ENCODE measurements at places on chromosomes 6 and 20.

- DNase-seq: no peak
Observed at GRCh38 chr6:89430201-89430962, 2.6 kb upstream of the ANKRD6 start.

DNA sequence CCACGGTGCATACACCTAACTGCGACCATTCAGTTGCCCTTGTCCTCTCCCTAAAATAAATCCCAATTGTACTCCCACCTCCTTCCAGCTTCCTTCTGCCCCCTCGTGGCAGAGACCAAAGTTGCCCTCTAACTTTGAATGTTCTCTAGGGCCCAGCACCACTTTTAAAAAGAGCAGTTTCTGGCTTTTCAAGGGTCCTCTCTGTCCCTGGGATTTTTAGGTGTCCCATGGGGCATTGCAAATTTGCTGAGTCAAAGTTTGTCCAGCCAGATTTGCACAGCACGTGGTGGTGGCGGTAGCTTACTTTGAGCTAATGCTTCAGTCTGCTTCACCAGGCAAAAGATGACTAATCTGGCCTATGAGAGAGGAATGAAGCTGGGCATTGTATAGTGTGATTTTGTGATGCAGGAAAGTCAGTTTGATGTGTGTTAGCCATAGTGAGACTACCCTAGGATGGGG, 100.2 kb downstream of the PERP start:
- no peak for DNase-seq

DNA sequence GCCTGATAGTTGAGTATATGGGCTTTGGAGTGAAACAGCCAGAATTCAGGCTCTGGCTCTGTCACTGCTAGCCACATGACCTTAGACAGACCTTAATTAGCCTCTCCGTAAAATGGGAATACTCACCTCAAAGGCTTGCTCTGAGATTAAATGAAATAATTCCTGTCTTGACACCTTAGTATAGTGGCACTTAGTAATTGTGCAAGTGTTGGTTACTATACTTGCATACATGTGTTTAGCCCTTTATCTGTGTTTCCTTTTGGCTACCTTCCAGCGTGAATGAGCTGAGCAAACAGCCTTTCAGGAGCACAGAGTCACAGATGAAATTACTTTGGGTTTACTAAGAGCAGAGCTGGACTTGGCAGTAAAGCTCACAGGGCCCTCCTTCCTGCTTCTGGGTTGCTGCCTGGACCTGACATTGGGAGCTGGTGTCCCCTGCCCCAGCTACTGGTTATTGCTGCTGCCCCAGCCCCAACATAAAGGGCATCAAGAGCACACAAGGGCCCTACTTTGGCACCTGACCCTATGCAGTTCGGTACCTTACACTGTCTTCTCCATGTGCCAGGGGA, 32.8 kb downstream of the CD164 start:
- no peak for DNase-seq

DNA sequence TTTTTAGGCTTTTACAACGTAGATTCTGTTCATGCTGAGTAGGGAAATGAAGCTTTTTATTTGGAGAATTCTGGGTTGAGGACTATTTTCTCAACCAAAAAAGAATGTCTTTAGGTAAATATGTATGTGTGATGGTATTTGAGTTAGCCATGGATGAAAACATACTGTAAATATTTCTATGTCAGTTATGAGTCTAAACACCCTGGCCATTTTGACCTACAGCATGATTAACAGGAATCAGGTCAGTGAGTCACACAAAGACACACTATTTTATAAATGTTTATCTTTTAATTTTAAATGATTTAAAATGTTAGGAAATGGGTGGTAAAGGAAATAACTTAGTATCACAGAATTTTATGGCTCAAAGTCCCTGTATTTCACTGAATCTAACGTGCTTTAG, 851.7 kb upstream of the MAP3K7 start:
- DNase-seq: no peak

- DNase-seq: no peak
Observed at GRCh38 chr20:6045566-6045965, 8.3 kb downstream of the LRRN4 start.

DNA sequence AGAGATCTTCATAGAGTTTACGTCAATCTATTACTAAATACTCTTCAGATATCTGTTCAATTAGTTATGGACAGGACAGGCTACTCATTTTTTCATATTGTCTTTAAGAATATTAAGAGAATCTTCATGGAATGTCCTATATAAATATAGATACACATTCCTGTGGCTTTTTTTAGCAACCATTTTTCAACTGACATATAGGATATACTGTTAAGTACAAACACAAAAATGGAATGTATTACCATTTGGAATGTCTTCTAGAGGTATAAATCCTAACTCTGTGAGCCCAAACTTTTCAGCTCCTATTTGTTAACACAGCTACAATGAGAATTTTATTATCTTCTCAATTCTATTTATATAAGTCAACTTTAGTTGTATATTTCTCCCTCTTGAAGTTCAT, 239.6 kb upstream of the DEFB112 start:
- no peak for DNase-seq

DNA sequence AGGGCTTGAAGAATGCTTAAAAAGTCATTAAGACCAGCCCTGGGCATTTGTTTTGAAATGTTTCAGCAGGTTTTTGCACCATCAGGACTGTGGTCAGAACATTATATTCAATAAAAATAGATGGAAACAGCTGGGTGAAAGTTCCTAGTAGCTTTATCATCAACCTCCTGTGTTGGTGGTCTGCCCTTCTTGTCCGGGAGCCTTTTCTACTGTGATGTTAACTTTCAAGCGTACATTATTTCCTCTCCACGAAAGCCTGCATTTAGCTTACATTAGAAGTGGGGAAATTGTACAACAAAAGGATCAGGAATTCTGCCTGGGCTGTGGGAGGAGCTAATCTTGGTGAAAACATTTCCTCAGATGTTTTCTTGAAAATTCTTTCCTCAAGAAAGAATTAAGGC, 71.1 kb downstream of the LAMA4 start:
- DNase-seq: no peak

- no peak for DNase-seq
Observed at GRCh38 chr6:19605624-19606023, 231.5 kb upstream of the ID4 start.

- DNase-seq: no peak
Observed at GRCh38 chr6:45074439-45074838, 253.7 kb upstream of the RUNX2 start.

- no peak for DNase-seq
Observed at GRCh38 chr6:146297815-146298214, 245.8 kb upstream of the RAB32 start.

- no peak for DNase-seq
Observed at GRCh38 chr6:148375401-148375800, 32.8 kb downstream of the SASH1 start.

- no peak for DNase-seq
Observed at GRCh38 chr6:106145741-106146227, 59.6 kb downstream of the PRDM1 start.

DNA sequence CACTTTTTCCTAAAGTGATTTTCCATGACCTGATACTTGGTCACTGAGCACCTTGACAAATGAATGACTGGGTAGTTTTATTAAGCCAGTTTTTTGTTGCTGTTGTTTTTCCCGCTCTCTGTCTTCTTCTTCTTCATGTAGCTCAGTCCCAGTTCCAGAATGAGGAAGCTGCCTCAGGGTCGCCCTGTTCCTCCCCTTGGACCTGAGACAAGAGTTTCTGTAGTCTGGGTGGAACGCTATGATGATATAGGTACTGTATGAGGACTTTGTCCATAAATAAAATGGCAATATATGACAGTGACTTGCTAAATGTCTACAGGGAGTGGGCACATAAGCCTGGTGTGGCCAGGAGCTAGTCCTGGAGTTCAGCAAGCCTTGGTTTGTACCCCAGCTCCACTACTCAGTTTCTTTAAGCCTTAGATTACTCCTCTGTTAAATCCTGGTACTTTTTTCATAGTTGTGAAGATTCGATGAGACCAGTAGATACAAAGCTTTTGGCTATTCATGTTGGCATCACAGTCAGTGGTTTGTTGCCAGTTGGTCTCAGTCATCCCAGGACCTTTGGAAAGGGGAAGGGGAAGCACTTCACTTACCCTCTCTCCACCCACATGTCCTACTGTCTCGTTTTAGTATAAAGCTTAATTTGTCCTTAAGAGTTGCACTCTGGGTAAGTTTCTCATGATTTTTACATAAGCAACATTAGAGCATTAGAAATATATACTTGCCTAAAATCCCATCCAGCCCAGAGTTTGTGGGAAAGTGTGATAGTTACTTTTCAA, 11.1 kb upstream of the ADIG start:
- no peak for DNase-seq

- no peak for DNase-seq
Observed at GRCh38 chr6:2231438-2231837, 14.0 kb downstream of the GMDS start.

DNA sequence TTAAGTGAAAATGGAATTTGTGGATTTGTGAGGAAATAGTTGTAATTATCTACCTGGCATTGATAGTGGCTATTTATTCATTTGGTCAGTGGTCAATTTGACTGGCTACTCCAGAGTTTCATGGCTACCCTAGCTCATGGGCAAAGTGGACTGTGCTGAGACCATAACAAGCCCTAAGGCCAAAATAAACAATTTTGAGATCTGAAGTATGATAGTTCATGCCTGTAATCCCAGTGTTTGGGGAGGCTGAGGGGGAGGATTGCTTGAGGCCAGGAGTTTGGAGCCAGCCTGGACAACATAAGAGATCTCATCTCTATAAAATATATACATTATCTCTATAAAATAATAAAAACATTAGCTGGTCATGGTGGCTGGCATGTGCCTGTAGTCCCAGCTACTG, 311.7 kb downstream of the HIVEP2 start:
- no peak for DNase-seq

Data from stimulated activated CD8-positive, alpha-beta memory T cell treated with anti-CD3 and anti-CD28 coated beads, Interleukin-4, amount 100 ng/mL, for 4 hours (primary cell).